AG04450 (cell line): ENCODE measurements at places on chromosomes 4 and X.
A peak's percentile ranks its signal among the peaks of the same experiment; 100 is the strongest.

- no peak for DNase-seq
Observed at GRCh38 chr4:74544655-74545361, 99.9 kb downstream of the AREG start.

GRCh38 chrX:49844611-49845010 is 15.5 kb downstream of the PAGE4 start:
- DNase-seq: no peak

DNA sequence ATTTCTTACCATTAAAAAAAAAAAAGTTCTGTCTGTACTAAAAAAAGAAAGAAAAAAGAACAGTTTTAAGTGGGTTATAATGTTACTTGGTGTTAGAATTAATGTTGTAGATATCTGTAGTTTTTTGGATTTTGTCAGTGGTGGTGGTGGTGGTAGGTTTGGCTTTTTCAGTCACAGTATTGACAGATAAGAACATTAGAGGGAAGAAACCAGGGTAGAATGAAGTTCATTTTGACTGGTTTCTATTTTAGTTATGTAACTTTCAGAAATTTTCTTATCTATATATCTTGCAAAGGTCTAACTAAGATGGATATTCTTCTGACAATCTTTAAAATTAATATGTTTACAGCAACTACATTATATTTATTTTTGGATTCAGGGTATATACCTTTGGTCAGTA is 105.4 kb downstream of the FBXW7 start:
- no peak for DNase-seq

- no peak for DNase-seq
Observed at GRCh38 chr4:75179510-75179909, 246.6 kb downstream of the PARM1 start.

DNA sequence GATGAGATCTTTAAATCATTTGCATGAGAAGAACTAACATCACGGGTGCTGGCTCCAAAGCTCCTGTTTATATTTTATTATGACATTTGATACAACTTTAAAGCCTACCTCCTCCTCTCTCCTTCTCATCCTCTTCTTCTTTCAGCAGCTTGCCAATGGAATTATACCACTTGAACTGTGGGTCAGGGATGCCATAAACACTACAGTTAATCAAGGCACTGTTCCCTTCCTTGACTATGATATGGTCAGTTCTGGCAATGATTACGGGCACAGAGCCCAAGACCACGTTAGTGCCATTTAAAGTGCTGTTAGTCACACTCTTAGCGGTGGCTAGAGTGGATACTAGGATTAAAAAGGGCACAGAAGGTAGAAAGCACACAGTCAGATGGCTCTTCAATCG is 20.7 kb downstream of the MFAP3L start:
- no peak for DNase-seq

DNA sequence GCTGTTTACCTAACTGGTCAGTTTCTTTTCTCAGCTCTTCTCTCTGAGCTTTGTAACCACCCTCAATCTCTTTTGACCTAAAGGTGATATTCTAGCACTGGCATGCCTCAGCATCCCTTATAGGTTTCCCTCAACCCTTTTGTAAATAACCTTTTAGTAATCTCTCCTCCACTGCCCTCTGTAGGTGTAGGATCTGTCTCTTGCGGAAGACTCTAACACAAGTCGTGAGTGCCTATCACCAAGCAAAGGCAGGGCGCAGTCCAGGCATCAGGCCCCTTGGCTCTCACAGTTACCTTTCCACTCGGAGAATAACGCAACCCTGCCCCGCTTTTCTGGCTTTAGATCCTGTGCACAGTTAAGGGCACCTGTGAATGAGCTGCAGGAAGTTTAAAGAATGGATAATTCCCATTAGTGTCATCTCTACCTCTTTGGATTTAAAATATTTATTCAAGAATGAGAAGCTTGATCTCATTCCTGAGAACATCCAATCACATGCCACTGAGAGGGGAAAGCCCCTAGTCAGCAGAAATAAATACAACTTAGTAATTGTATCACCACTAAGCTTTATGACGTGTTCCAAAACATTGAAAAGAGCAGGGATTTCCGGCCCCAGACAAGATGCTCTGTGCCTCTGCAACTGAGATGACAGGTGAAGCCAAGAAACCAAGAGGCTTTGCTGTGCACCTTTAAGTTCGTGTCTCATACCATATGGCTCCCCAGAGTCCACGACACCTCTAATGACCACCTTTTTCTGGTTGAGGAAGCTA is 58.8 kb downstream of the SPINK2 start:
- no peak for DNase-seq

DNA sequence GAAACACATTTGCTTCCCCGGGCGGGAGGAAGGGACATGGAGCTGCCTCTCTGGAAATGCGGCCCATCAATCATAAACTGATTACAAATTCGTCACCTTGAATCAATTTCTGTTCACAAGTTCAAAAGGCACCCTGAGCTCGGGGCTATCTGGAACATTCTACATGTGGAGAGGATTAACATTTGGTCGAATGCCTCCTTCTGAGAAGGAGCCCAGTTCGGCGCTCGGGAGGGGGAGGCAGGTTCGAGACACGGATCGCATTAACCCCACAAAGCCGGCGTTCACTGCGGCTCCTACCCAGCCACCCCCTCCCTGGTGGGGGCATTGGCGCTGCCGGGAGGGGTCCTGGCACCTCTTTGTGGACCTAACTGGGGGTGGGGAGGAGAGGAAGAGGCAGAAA is 108.0 kb downstream of the CPZ start:
- DNase-seq: no peak

GRCh38 chr4:56728512-56728911 is 47.4 kb upstream of the HOPX start:
- DNase-seq: peak; percentile 63
